ENCODE measurements at places on chromosomes 5 and 9. TPM values are rescaled to one million over a fixed set of nuclear protein-coding genes. Genes with fewer than 3 reads are reported as not detected.
A peak's percentile ranks its signal among the peaks of the same experiment; 100 is the strongest.

GRCh38 chr9:121748074-121748473 is 96.6 kb downstream of the DAB2IP start:
- H3K27me3 ChIP-seq: no peaks in the 10 kb centered on the region
- H3K4me3 ChIP-seq: peak overlapping the region; percentile 23
- H3K36me3 ChIP-seq: no peaks in the 10 kb centered on the region
- H3K27ac ChIP-seq: peak overlapping the region; percentile 63
- H3K4me1 ChIP-seq: peaks cover 20% of the 10 kb centered on the region
- no peak for DNase-seq

DNA sequence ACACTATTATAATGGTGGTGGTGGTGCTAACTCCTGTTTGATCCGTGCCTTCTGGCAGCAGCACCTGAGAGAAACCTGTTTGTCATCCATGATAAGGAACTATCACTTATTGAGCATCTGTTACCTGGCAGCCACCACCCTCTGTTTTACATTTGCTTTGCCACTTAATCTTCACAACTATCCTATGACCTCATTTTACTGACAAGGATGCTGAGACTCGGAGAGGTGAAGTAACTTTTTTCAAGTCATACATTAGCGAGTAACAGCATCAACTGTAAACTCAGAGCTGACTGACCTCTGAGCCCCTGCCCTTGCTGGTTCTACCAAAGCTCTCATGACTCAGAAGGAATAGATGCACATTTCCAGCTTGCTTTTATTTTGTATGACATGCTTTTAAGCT is 81.1 kb downstream of the EGFLAM start:
- no peaks in the 10 kb centered on the region for H3K36me3 ChIP-seq
- no peak for DNase-seq
- H3K4me1 ChIP-seq: peaks cover 6% of the 10 kb centered on the region
- H3K4me3 ChIP-seq: no peak overlapping the region
- H3K27me3 ChIP-seq: peaks cover 11% of the 10 kb centered on the region
- no peak overlapping the region for H3K27ac ChIP-seq

DNA sequence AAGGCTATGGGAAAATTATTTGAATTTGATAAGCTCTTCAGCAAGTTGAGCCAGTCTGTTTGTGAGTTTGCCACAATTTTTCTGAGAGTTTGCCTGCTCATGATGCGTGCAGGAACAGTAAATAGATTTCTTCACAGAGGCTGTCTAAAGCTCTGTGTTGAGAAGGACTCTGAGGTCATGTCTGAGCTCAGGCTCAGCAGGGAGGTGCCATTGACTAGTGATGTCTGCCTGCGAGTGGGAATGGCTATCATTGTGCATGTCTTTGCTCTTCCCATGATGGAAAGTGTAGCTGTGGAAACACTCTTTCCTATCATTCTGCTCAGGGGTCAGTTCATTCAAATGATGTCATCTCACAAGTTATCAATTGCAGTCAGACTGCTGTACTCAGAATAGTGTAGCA is 142.8 kb downstream of the RASEF start:
- no peaks in the 10 kb centered on the region for H3K4me1 ChIP-seq
- H3K4me3 ChIP-seq: no peak overlapping the region
- H3K27me3 ChIP-seq: no peaks in the 10 kb centered on the region
- peaks cover 20% of the 10 kb centered on the region for H3K36me3 ChIP-seq
- H3K27ac ChIP-seq: no peak overlapping the region

GRCh38 chr9:124284237-124284831 is 26.6 kb downstream of the NEK6 start:
- H3K27me3 ChIP-seq: peaks cover 3% of the 10 kb centered on the region
- H3K36me3 ChIP-seq: no peaks in the 10 kb centered on the region
- peaks cover 16% of the 10 kb centered on the region for H3K4me1 ChIP-seq
- no peak overlapping the region for H3K4me3 ChIP-seq
- DNase-seq: no peak

- DNase-seq: no peak
- H3K36me3 ChIP-seq: peaks cover 11% of the 10 kb centered on the region
- H3K27ac ChIP-seq: peak overlapping the region; percentile 23
- peaks cover 6% of the 10 kb centered on the region for H3K4me1 ChIP-seq
Observed at GRCh38 chr9:125133403-125134329, 9.7 kb downstream of the SCAI start.

- H3K36me3 ChIP-seq: no peaks in the 10 kb centered on the region
- no peak for DNase-seq
- H3K27me3 ChIP-seq: no peaks in the 10 kb centered on the region
- H3K4me3 ChIP-seq: no peak overlapping the region
Observed at GRCh38 chr5:111144352-111144930, 52.3 kb downstream of the WDR36 start.

DNA sequence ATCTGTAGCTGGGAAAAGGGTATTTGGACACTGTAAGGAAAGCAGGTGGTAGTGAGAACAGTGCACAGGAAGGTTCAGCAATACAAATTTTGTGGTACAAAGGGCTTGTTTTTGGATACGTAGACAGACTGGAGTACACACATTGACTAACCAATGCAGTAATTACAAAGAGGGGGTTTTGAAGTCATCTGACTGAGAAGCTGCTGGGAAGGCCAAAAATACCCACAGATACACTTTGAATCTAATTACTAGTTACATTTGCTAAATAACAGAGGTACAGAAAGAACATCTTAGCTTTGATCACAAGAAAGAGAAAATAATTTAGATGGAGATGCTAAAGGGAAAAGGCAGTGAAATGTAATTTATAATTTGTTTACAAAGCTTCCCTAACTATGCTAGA is 45.9 kb downstream of the PKD2L2 start:
- H3K4me1 ChIP-seq: peaks cover 2% of the 10 kb centered on the region
- H3K36me3 ChIP-seq: peaks cover 10% of the 10 kb centered on the region
- H3K4me3 ChIP-seq: no peak overlapping the region
- no peak for DNase-seq
- no peaks in the 10 kb centered on the region for H3K27me3 ChIP-seq

- no peak overlapping the region for H3K27ac ChIP-seq
- no peaks in the 10 kb centered on the region for H3K4me1 ChIP-seq
- no peak overlapping the region for H3K4me3 ChIP-seq
- H3K36me3 ChIP-seq: no peaks in the 10 kb centered on the region
- DNase-seq: no peak
- H3K27me3 ChIP-seq: no peaks in the 10 kb centered on the region
Observed at GRCh38 chr9:71003346-71003745, 118.1 kb downstream of the TRPM3 start.

DNA sequence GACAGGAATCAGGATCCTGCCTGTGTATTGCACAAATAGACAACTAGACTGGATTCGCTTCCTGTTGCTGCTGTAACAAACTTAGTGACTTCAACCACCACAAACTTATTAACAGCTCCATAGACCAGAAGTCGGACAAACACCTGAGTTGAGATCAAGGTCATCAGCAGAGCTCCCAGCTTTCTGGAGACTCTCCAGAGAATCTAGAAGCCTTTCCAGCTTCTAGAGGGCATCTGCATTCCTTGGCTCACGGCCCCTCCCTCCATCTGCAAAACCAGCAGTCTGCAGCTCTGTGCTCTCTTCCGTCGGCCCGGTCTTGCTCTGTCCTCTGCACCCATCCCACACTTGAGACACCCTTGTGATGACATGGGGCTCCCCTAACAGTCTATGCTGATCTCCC is 99.1 kb downstream of the KCNT1 start:
- H3K27me3 ChIP-seq: no peaks in the 10 kb centered on the region
- H3K36me3 ChIP-seq: no peaks in the 10 kb centered on the region
- H3K27ac ChIP-seq: no peak overlapping the region
- no peak for DNase-seq

GRCh38 chr5:74316064-74316603 is 324.4 kb downstream of the ENC1 start:
- no peaks in the 10 kb centered on the region for H3K27me3 ChIP-seq
- DNase-seq: no peak
- H3K4me3 ChIP-seq: no peak overlapping the region
- no peaks in the 10 kb centered on the region for H3K4me1 ChIP-seq
- no peaks in the 10 kb centered on the region for H3K36me3 ChIP-seq
- H3K27ac ChIP-seq: no peak overlapping the region

GRCh38 chr9:120536094-120536493 is 43.9 kb downstream of the CDK5RAP2 start:
- H3K4me3 ChIP-seq: no peak overlapping the region
- H3K36me3 ChIP-seq: peaks cover 98% of the 10 kb centered on the region

DNA sequence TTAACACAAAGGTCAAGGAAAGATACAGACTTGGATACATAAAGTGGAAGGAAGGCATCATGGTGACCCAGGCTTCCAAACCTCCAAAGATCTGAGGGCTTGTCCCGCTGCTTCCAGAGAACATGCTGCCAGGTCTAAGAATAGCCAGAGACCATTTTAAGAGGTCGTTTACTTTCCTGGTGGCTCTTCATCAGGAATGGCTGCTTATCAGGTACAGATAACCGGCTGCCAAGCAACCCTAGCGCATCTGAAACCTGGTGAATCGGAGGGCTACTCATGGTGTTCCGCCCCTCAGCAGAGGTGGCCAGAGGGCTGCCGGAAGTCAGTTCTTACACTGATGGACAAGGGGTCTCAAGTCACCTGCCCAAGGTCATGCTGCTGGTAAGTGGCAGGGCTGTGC is 251.3 kb upstream of the DAP start:
- H3K4me3 ChIP-seq: no peak overlapping the region
- H3K27ac ChIP-seq: no peak overlapping the region
- H3K4me1 ChIP-seq: no peaks in the 10 kb centered on the region
- no peaks in the 10 kb centered on the region for H3K36me3 ChIP-seq

GRCh38 chr5:64653766-64654560 is 36.3 kb upstream of the SHISAL2B start:
- H3K27ac ChIP-seq: no peak overlapping the region
- DNase-seq: no peak
- peaks cover 4% of the 10 kb centered on the region for H3K36me3 ChIP-seq
- no peak overlapping the region for H3K4me3 ChIP-seq
- H3K27me3 ChIP-seq: no peaks in the 10 kb centered on the region

DNA sequence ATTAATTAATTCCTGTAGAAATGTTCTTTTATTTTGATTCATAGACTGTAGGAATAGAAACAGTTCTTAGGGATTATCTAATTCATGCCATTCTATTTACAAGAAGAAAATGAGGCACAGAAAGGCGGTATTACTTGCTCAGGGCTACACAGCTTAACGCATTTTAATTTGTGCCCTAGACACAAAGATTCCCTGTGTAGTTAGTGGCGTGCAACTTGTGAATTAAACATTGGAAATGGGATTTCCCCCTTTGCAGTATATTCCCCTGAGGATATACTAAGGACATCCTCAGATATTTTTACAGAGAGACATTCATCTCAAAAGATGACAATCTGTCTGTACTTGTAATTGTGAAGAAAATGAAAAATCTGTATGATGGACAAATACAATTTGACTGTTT is 108.1 kb downstream of the SGCD start:
- no peak for DNase-seq
- no peak overlapping the region for H3K4me3 ChIP-seq
- no peaks in the 10 kb centered on the region for H3K36me3 ChIP-seq

Gene SEMA6A
- total RNA-seq: not detected

Gene SLC24A2
- not detected for total RNA-seq

Gene CTNND2
- total RNA-seq: not detected

Gene TMEM174
- not detected for total RNA-seq

Gene HTR1A
- not detected for total RNA-seq

Gene BARX1
- total RNA-seq: not detected

Gene LRRC26
- total RNA-seq: not detected

Gene ACSL6
- 41.8 TPM for total RNA-seq
